ENCODE measurements at places on chromosomes 1 and 21.

DNA sequence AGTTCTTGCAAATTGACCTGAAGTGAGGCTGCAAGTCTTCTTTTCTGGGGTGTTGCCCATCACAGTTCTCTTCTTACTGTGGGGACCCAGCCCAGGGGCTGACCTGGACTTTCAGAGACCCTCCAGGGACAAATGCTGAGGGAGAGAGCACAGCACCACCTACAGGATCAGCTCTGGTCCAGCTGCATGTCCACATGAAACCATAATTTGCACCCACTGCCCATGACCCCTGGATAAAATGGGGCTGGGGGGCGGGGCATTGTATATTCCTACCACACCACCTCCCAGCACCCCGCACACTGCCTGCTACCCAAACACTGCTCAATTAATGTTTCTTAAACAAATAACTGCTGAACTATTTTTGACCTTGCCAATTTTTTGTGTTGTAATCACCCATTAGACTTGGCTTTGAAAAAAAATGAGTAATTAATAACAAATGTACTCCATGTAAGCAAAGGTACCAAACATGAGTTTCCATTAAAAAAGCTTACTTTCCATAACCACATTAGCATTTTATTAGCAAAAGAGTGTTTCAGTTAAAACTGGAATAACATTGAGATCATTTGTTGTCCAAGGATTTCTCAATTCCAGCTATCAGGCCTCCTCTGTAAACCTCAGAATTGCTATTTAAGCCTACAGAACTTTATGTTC is 168.0 kb upstream of the RAB4A start:
- no peaks in the 10 kb centered on the region for H3K4me1 ChIP-seq
- H3K27ac ChIP-seq: no peak overlapping the region
- DNase-seq: no peak

GRCh38 chr1:206651958-206652890 is 16.9 kb downstream of the DYRK3 start:
- peaks cover 6% of the 10 kb centered on the region for H3K27me3 ChIP-seq
- DNase-seq: no peak
- H3K27ac ChIP-seq: no peak overlapping the region

DNA sequence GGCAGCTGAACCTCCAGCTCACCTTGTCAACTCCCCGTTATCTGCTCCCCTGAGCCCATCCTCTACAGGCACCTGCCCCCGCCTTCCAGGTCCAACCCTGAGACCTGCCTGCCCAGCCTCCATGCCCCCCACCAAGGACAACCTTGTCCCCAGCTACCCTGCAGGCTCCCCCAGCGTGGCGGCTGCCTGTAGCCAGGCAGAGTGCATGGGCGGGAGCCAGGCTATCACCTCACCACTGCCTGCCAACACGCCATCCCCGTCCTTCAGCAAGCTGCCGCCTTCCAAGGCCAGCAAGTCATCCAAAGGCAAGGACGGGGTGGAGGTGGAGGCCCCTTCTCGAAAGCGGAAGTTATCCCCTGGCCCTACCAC is 3.0 kb upstream of the CYB561D1 start:
- peaks cover 48% of the 10 kb centered on the region for H3K4me1 ChIP-seq
- DNase-seq: no peak
- no peaks in the 10 kb centered on the region for H3K27me3 ChIP-seq
- H3K4me3 ChIP-seq: no peak overlapping the region
- H3K27ac ChIP-seq: peak overlapping the region; percentile 7

DNA sequence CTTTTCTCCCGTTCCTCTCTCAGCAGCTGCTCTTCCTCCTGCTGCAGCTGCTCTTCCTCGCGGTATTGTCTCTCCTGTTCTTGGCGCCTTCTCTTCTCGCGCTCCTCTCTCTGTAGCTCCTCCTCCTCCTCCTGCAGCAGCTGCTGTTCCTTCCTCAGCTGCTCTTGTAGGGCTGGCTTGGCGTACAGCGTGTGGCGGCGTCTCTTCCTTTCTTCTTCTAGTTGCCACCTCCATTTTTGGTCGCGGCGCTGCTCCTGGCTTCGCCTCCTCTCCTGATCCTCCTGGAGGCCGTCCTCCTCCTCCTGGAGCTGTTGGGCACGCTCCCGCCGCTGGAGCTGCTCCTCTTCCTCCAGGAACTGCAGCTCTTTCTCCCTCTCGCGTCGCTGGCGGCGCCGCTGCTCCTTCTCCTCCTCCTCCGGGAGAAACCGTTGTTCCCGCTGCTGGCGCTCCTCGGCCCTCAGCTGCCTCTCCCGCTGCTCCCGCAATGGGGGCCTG is 4.8 kb downstream of the TCHH start:
- no peak overlapping the region for H3K4me3 ChIP-seq
- H3K27me3 ChIP-seq: peaks cover 20% of the 10 kb centered on the region
- H3K27ac ChIP-seq: no peak overlapping the region
- peak; percentile 43 for DNase-seq

DNA sequence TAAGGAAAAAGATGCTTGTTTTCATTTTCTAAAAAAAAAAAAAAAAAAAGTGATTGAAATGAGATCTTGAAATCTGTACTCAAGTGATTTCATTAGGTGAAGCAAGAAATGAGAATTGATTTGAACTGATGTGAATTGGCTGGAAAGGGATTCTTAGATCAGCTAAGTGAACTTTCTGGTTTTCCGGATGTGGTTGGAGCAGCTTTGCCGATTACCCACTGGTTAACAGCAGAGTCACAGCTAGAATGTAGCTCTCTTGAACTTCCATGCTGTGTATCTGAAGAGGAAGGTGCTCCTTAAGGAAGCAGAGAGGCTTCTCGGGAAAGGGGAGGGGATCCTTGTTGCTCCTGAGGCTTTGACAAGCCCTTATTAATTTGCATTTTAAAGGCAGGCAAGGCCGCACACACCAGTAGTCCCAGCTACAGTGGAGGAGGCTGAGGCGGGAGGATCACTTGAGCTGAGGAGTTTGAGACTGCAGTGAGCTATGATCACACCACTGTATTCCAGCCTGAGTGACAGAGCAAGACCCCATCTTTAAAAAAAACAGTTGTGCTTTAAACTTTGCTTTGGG is 28.7 kb upstream of the PWP2 start:
- peak overlapping the region; percentile 80 for H3K27ac ChIP-seq
- H3K4me3 ChIP-seq: peak overlapping the region; percentile 6
- DNase-seq: no peak
- no peaks in the 10 kb centered on the region for H3K27me3 ChIP-seq
- peaks cover 73% of the 10 kb centered on the region for H3K4me1 ChIP-seq
- peaks cover 84% of the 10 kb centered on the region for H3K36me3 ChIP-seq

GRCh38 chr1:54791880-54792522 is 9.1 kb downstream of the TTC22 start:
- no peaks in the 10 kb centered on the region for H3K27me3 ChIP-seq
- H3K27ac ChIP-seq: no peak overlapping the region
- H3K4me3 ChIP-seq: no peak overlapping the region

DNA sequence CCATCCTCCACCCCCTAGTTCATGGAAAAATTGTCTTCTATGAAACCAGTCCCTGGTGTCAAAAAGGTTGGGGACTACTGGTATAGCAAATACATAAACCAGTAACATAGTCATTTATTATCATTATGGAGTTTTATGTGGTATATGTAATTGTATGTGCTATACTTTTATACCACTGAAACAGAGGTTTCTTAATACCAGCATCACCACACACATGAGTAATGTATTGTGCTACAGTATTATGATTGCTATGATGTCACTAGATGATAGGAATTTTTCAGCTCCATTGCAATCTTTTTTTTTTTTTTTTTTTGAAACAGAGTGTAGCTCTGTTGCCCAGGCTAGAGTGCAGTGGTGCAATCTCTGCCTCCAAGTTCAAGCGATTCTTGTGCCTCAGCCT is 5.7 kb upstream of the PAXBP1 start:
- H3K4me1 ChIP-seq: peaks cover 12% of the 10 kb centered on the region
- DNase-seq: no peak
- peaks cover 5% of the 10 kb centered on the region for H3K36me3 ChIP-seq
- H3K27me3 ChIP-seq: no peaks in the 10 kb centered on the region
- H3K4me3 ChIP-seq: no peak overlapping the region
- H3K27ac ChIP-seq: no peak overlapping the region

- no peak overlapping the region for H3K4me3 ChIP-seq
- peaks cover 11% of the 10 kb centered on the region for H3K4me1 ChIP-seq
- H3K36me3 ChIP-seq: peaks cover 8% of the 10 kb centered on the region
- DNase-seq: no peak
Measured at GRCh38 chr1:55062801-55063576, 23.6 kb downstream of the PCSK9 start.

GRCh38 chr1:150511551-150511950 is 3.6 kb downstream of the ECM1 start:
- no peak overlapping the region for H3K27ac ChIP-seq
- peaks cover 9% of the 10 kb centered on the region for H3K36me3 ChIP-seq
- no peak for DNase-seq
- no peaks in the 10 kb centered on the region for H3K27me3 ChIP-seq

- DNase-seq: no peak
- H3K36me3 ChIP-seq: peaks cover 2% of the 10 kb centered on the region
- peaks cover 21% of the 10 kb centered on the region for H3K4me1 ChIP-seq
Measured at GRCh38 chr1:2503554-2504224, 22.7 kb downstream of the PANK4 start.

GRCh38 chr1:234322979-234323378 is 50.3 kb upstream of the COA6 start:
- peaks cover 3% of the 10 kb centered on the region for H3K27me3 ChIP-seq
- H3K27ac ChIP-seq: no peak overlapping the region
- DNase-seq: peak; percentile 61

DNA sequence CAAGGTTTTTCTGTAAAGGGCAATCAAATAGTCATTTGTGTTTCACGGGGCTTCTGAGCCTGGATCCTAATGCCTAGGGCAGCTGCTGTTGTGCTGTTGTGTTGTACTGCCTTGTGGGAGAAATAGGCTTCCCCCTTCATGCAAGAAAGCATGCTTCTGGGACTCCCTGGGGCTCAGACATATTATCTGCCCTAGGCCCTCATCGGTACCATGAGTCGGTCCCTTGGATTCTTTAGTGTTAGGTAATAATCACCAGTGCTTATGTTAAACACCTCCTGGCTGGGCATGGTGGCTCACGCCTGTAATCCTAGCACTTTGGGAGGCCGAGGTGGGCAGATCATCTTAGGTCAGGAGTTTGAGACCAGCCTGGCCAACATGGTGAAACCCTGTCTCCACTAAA is 245.9 kb downstream of the TNR start:
- H3K4me3 ChIP-seq: no peak overlapping the region
- DNase-seq: no peak
- no peak overlapping the region for H3K27ac ChIP-seq
- H3K36me3 ChIP-seq: no peaks in the 10 kb centered on the region

DNA sequence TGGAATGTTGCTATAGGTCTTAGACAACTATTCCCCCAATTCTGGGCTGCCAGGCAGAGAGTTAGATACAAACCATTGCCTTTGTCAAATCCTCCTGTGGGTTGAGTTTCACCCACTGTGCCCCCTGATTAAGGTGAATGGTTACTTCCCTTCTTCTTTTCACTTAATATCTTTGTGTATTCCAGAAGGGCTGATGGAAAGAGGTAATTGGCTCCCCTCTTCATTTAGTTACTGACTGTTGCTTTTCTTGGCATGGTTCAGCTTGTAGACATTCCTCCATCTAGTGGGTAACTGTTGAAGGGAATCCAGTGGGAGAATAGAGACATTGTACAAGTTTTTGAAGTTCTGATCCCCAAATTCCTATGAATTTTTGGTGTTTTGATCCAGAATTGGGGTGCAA is 43.8 kb upstream of the MACF1 start:
- no peaks in the 10 kb centered on the region for H3K36me3 ChIP-seq
- H3K4me1 ChIP-seq: no peaks in the 10 kb centered on the region
- DNase-seq: no peak
- no peak overlapping the region for H3K4me3 ChIP-seq

DNA sequence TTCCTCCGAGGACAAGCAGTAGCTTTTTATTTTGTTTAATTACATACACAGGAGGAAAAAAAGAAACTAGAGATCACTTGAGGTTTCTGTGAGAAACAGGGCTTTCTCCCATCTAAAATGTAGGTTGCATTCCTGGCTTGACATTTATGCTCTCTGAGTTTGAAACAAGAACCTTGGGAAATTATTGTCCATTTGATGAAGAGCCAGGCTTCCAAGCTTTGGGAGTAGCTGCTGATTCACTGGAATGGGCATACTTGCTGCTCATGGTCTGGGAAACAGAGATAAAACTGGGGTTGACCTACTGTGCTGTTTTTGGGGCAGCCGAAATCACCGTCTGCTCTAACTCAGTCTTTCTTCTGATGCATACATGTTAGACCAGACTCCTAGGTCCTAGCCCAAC is 165.4 kb downstream of the MIS18A start:
- H3K4me1 ChIP-seq: no peaks in the 10 kb centered on the region
- H3K27me3 ChIP-seq: peaks cover 13% of the 10 kb centered on the region
- no peak overlapping the region for H3K27ac ChIP-seq
- no peaks in the 10 kb centered on the region for H3K36me3 ChIP-seq
- no peak overlapping the region for H3K4me3 ChIP-seq
- DNase-seq: no peak

GRCh38 chr1:3561702-3562101 is 49.6 kb downstream of the MEGF6 start:
- H3K27ac ChIP-seq: no peak overlapping the region
- no peak for DNase-seq
- no peak overlapping the region for H3K4me3 ChIP-seq
- H3K4me1 ChIP-seq: no peaks in the 10 kb centered on the region
- no peaks in the 10 kb centered on the region for H3K36me3 ChIP-seq

DNA sequence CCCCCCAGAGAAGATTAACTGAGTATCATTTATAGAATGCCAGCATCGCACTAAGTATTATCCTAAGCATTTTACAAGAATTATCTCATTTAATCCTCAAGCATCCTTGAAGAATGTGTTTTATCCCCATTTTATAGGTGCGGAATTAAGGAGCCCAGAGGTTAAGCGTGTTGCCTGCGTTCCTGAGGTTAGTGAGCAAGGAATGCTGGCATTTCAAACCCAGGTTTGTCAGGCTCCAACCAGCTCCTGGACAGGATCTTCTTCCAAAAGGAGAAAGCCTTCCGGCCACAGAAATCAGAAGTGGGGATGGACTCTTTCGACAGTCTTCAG is 82.3 kb downstream of the SSBP3 start:
- H3K27ac ChIP-seq: no peak overlapping the region
- H3K36me3 ChIP-seq: peaks cover 5% of the 10 kb centered on the region
- no peak overlapping the region for H3K4me3 ChIP-seq

- H3K4me1 ChIP-seq: peaks cover 30% of the 10 kb centered on the region
- no peak overlapping the region for H3K27ac ChIP-seq
- peaks cover 17% of the 10 kb centered on the region for H3K36me3 ChIP-seq
- no peak for DNase-seq
- no peaks in the 10 kb centered on the region for H3K27me3 ChIP-seq
Measured at GRCh38 chr1:230647321-230647720, 5.0 kb downstream of the COG2 start.

DNA sequence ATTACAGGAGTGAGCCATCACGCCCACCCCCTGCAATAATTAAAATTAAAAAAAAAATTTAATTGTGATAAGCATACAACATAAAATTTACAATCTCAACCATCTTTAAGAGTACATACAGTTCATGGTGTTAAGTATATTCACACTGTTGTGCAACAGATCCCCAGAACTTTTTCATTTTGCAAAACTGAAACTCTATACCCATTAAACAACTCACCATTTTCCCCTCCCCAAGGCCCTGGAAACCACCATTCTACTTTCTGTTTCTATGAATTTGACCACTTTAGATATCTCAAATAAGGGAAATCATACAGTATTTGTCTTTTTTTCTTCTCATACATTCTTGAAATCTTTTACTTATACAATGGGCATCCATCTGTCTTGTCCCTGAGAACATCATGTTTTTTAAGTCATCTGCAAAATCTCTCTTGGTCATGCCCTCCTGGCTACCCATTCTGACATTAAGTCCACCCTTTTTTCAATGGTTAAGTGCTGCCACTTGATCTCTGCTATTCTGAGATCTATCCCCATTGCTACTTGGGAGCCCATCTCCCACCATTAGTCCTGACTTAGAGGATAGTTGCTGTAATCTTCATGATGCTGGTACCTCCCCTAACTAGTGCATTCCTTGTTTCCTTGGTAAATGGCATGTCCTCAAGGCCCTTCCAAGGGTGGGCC is 39.4 kb upstream of the ZFYVE9 start:
- no peak for DNase-seq
- H3K27ac ChIP-seq: peak overlapping the region; percentile 34
- peaks cover 5% of the 10 kb centered on the region for H3K27me3 ChIP-seq
- no peak overlapping the region for H3K4me3 ChIP-seq
